ENCODE measurements at places on chromosomes 12 and 14. TPM values are rescaled to one million over a fixed set of nuclear protein-coding genes. Genes with fewer than 3 reads are reported as not detected.

The INSM2 gene
- total RNA-seq, result not detected

The CIROP gene
- total RNA-seq, result not detected

The SYCP3 gene
- total RNA-seq, result not detected

The LARP4 gene
- total RNA-seq, result 74.2 TPM

The NT5DC3 gene
- 13.2 TPM for total RNA-seq

The IKBIP gene
- total RNA-seq, result 7.2 TPM

The PPP1CC gene
- total RNA-seq, result 170 TPM

The TC2N gene
- 7.7 TPM for total RNA-seq

The GPR162 gene
- total RNA-seq, result 2.4 TPM

DNA sequence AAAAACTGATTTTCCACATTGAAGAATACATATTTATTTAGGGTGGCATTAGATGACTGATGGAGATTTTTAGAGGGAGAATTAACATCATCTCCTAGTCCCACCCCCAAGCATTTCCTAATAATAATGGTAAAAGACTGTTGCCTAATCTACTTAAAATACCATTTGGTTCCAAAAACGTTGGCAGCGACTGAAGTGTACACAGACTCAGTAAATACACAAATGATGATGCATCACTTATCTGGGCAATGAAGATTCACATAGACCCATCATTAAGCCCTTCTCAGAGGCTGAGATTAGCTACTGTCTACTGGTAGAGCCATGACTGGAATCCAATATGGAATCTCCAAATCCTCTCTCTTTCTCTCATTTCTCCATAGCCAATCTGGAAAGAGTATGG, 18.2 kb downstream of the RTN1 start:
- H3K27ac ChIP-seq, result no peak overlapping the region
- DNase-seq, result no peak
- H3K36me3 ChIP-seq, result no peaks in the 10 kb centered on the region
- H3K27me3 ChIP-seq, result no peaks in the 10 kb centered on the region
- no peak overlapping the region for H3K4me3 ChIP-seq

DNA sequence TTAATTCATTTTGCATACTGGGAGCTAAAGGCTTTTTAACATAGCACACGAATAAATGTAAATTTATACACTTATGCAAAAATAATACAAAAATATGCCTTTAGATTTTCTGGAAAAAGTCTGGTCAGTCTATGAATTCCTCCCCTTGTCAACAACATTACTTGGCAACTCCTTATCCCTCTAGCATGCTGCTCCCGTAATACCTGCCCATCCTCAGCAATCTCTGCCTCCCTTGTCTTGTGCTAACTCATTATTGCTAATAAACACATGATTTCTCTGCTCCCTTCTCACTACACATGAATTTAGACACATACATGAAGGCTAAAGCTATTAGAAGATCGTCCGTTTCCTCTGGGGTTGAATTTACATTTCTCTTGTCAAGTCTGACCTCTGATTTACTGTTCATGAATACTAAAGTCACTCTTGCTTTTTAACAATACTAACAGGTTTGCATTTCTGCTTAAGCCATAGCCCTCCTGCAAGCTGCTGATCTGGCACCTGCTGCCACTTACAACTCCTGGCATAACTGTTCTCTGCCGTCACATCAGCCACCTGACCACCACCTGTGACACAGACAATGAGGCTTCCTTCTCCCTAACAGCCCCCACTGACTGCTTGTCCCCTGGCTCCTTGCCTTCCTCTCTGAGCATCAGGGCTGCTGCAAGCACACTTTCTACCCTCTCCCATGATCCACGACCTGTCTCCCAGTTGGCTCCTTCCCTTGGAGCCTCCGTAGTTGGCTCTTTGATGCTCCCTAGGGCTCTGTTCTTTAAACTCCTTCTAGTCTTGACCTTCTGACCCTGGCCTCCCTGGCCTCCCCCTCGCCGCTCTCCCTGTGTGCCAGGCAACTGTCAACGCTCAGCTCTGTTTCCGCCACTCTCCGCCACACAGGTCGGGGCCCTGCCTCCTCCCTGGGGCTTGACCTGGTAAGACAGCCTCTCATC, 177.6 kb downstream of the CALM1 start:
- no peak overlapping the region for H3K27ac ChIP-seq
- no peak for DNase-seq
- H3K27me3 ChIP-seq, result no peaks in the 10 kb centered on the region
- H3K4me3 ChIP-seq, result no peak overlapping the region
- no peaks in the 10 kb centered on the region for H3K36me3 ChIP-seq
- no peaks in the 10 kb centered on the region for H3K4me1 ChIP-seq

DNA sequence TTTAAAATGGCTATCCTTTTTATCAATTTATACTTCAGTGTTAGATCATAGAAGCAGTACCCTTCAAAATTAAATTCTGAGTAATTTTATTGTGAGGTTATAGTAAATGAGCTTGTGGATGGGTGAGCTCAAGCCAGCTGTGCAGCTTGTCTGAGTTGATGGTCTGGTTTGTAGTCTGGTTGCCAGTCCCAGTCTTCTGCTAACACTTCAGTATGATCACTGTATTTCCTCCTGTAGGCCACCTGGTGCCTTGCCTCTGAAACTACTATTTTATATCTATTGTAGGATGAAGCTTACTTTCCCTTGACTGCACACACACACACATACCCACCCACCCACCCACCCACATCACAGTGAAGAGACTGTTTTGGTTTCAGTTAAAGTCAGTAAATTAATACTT, 496.4 kb downstream of the PCNX1 start:
- no peaks in the 10 kb centered on the region for H3K27me3 ChIP-seq
- no peak overlapping the region for H3K27ac ChIP-seq
- peaks cover 21% of the 10 kb centered on the region for H3K36me3 ChIP-seq
- DNase-seq, result no peak
- H3K4me3 ChIP-seq, result no peak overlapping the region

- no peak overlapping the region for H3K4me3 ChIP-seq
- DNase-seq, result no peak
- H3K36me3 ChIP-seq, result no peaks in the 10 kb centered on the region
- H3K27me3 ChIP-seq, result no peaks in the 10 kb centered on the region
- no peaks in the 10 kb centered on the region for H3K4me1 ChIP-seq
- no peak overlapping the region for H3K27ac ChIP-seq
Measured at GRCh38 chr14:85463512-85463911, 66.4 kb upstream of the FLRT2 start.

- DNase-seq, result no peak
- H3K4me3 ChIP-seq, result no peak overlapping the region
- no peaks in the 10 kb centered on the region for H3K36me3 ChIP-seq
- H3K27ac ChIP-seq, result no peak overlapping the region
Measured at GRCh38 chr14:92035890-92036289, 4.0 kb downstream of the TRIP11 start.

DNA sequence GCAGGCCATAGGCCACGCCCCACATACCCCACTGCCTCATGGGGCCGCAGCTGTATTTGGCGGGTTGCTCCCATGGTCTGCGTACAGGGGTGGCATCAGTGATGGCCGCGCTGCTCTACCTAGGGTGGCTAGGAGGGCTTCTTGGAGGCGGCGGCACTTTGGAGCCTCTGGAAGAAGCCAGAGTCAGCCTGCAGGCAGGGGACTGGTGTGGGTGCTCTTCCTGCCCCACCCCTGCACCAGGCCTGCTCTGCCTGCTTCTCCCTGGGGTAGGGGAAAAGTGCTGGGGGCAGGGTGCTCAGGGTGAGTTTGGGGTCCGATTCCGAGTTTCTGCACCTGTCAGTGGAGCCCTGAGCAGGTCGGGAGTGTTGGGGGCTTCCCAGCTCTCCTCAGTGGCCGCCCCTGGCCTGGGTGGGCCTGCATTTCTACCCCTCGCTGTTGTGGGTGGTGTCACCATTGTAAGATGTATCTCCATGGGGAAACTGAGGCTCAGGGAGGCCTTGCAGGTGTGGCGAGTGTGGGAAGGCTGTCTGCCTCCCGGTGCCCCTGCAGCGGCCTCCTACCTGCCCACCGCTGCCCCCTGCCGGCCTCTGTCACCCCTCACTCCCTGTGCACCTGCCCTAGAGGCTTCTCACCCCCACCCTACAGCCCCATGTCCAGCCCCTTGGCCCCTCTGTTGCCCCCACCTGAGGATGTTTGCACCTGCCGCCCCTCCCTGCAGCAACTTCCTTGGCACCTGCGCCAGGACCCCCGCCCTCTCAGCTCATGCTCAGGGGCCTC, 5.5 kb downstream of the CEP170B start:
- no peak overlapping the region for H3K4me3 ChIP-seq
- no peak overlapping the region for H3K27ac ChIP-seq
- H3K36me3 ChIP-seq, result no peaks in the 10 kb centered on the region
- no peaks in the 10 kb centered on the region for H3K27me3 ChIP-seq
- peaks cover 11% of the 10 kb centered on the region for H3K4me1 ChIP-seq
- no peak for DNase-seq

DNA sequence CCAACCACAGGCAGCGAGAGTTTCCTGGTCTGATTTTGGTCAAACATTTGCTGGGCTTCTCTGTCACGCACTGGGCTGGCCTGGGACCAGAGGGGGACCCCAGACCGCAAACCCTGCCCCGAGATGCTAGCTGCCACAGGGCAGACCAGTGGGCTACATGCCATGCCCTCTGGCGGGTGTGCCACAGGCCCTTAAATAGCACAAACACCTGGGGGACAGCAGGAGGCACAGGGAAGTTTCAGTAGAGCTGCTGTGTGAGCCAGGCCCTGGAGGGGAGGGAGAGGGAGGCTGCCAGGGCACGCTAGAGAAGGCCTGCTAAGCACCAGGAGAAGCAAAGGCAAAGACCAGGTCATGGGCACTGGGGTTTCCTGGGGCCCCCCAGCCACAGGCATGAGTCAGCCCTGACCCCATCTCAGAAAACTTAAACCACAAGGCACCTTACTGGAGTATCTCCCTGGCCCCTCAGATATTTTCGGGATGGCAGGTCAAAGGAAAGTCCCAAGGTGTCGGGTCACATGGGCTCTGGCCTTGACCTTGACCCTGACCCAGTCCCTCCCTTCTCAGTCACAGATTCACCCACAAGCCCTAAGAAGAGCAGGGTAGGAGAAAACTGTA, 29.2 kb downstream of the ITPK1 start:
- no peaks in the 10 kb centered on the region for H3K36me3 ChIP-seq
- H3K27ac ChIP-seq, result peak overlapping the region; percentile 99
- peaks cover 57% of the 10 kb centered on the region for H3K4me1 ChIP-seq
- no peaks in the 10 kb centered on the region for H3K27me3 ChIP-seq
- H3K4me3 ChIP-seq, result peak overlapping the region; percentile 12

GRCh38 chr14:105353136-105353535, 38.6 kb downstream of the PACS2 start:
- no peak overlapping the region for H3K4me3 ChIP-seq
- no peaks in the 10 kb centered on the region for H3K27me3 ChIP-seq
- no peak for DNase-seq
- H3K36me3 ChIP-seq, result no peaks in the 10 kb centered on the region

DNA sequence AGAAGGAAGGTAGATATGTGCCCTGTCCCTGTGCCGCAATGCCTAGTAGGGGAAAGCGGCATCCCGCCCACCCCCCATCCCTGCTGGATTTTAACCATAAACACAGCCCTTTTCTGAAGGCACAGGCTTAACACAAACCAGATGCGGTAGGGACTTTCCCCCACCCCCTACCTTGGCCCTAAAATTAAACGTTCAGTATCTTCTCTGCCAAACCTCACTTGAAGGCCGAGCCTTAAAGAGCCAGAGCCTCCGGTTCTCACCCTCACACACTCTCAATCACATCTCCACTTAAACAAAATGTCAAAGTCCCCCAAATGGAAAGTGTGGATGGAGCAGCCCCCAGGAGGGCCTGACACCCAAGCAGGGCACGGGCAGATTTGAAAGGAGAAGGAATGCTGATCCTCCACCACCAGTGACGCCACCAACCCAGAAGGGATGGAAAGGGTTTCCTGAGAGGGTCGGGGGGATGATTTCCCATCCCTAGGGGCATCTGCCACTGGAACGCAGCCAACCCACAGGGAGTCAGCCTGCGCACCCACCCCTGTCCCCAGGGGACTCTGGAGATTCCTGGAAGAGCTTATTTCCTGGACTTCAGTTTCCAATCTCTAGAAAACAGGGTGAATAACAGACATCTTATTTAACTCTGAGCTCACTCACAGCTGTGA, 26.4 kb downstream of the ACTN1 start:
- peaks cover 53% of the 10 kb centered on the region for H3K4me1 ChIP-seq
- DNase-seq, result no peak
- no peak overlapping the region for H3K4me3 ChIP-seq
- 0 out of 2 replicates have a peak, but pooled peaks cover 13% of the 10 kb centered on the region for H3K36me3 ChIP-seq
- H3K27me3 ChIP-seq, result no peaks in the 10 kb centered on the region

GRCh38 chr14:33573301-33573880, 377.5 kb downstream of the EGLN3 start:
- H3K27me3 ChIP-seq, result no peaks in the 10 kb centered on the region
- H3K36me3 ChIP-seq, result no peaks in the 10 kb centered on the region
- DNase-seq, result no peak
